Calu3 (cell line): ENCODE measurements at places on chromosomes 12 and 14. TPM values are rescaled to one million over a fixed set of nuclear protein-coding genes. Genes with fewer than 3 reads are reported as not detected.

The SERPINA4 gene
- 9.8 and 17.3 TPM in 2 replicates for total RNA-seq

The RTL1 gene
- total RNA-seq, result 0.12 and 0.24 TPM in 2 replicates

The CDH24 gene
- 5.0 and 5.7 TPM in 2 replicates for total RNA-seq

The MDGA2 gene
- total RNA-seq, result not detected in 2 replicates

The NGB gene
- not detected in 2 replicates for total RNA-seq

The KCNA1 gene
- not detected in 2 replicates for total RNA-seq

DNA sequence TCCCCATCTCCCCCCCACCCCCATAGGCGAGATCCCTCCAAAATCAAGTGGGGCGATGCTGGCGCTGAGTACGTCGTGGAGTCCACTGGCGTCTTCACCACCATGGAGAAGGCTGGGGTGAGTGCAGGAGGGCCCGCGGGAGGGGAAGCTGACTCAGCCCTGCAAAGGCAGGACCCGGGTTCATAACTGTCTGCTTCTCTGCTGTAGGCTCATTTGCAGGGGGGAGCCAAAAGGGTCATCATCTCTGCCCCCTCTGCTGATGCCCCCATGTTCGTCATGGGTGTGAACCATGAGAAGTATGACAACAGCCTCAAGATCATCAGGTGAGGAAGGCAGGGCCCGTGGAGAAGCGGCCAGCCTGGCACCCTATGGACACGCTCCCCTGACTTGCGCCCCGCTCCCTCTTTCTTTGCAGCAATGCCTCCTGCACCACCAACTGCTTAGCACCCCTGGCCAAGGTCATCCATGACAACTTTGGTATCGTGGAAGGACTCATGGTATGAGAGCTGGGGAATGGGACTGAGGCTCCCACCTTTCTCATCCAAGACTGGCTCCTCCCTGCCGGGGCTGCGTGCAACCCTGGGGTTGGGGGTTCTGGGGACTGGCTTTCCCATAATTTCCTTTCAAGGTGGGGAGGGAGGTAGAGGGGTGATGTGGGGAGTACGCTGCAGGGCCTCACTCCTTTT is 2.7 kb downstream of the GAPDH start:
- no peak overlapping the region for H3K4me3 ChIP-seq
- peaks cover 43% of the 10 kb centered on the region for H3K4me1 ChIP-seq

DNA sequence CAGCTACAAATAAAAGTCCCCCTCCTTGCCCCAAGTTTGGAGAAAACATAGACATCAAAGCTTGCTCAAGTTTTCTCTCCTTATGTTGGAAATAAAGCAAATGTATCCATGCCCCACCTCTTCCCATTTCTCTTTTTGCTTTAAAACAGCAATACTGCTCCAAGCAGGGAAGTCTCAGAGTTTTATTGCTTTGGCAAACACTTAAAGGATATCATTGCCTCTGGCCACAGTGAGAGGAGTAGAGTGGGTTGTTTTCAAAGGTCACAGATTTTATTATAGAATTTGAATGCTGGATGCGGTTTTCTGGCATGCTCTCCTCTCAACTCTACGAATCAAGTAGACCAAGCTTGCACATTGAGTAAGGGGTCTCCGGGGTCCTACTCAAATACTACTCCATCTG is 149.7 kb downstream of the TTC7B start:
- H3K27ac ChIP-seq, result no peak overlapping the region
- no peak for DNase-seq
- H3K27me3 ChIP-seq, result no peaks in the 10 kb centered on the region
- H3K4me3 ChIP-seq, result no peak overlapping the region

DNA sequence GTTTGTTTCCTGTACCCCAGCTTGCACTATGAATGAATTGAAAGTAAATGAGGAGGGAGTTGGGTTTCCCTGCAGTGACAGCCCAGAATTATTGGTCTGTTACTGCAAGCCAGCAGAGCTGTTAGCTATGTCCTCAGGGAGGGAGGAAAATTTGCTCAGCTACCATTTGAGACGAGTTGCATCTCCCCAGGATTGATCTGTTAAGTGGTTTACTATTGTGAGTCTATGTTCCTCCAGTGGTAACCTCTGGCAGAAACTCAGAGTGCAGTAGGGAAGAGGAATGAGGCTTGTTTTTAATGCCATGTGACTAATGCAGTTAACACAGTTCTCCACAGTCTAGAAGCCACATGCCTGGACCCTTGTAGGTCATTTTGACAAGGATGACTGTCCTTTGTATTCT is 173.9 kb downstream of the SLC15A4 start:
- H3K27ac ChIP-seq, result no peak overlapping the region
- no peak for DNase-seq
- H3K4me3 ChIP-seq, result no peak overlapping the region

DNA sequence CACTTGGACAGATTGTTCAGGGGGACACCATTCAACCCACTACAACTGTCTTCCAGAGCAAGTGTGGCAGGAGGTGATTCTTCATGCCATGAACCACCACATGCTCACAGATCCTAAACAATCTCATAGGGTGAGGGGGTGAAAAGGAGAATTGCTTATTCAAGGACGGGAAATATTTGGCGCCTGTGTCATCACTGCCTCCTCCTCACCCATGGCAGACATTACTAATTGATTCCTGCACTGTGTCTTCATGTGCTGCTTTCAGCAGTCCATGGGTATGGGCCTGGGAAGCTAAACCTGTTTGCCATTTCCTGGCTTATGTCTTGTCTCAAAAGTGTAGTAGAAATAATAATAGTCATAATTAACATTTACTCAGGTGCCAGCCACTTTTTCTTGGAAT is 31.3 kb downstream of the MMAB start:
- H3K27ac ChIP-seq, result no peak overlapping the region
- no peaks in the 10 kb centered on the region for H3K36me3 ChIP-seq
- H3K27me3 ChIP-seq, result peaks cover 8% of the 10 kb centered on the region
- no peak for DNase-seq

GRCh38 chr14:97106609-97107008 is 309.4 kb downstream of the VRK1 start:
- no peak overlapping the region for H3K27ac ChIP-seq
- H3K27me3 ChIP-seq, result no peaks in the 10 kb centered on the region
- no peaks in the 10 kb centered on the region for H3K4me1 ChIP-seq
- DNase-seq, result no peak
- H3K4me3 ChIP-seq, result no peak overlapping the region
- H3K36me3 ChIP-seq, result no peaks in the 10 kb centered on the region

GRCh38 chr12:1740161-1740948 is 49.5 kb downstream of the ADIPOR2 start:
- no peaks in the 10 kb centered on the region for H3K27me3 ChIP-seq
- DNase-seq, result no peak
- H3K4me3 ChIP-seq, result no peak overlapping the region
- peaks cover 28% of the 10 kb centered on the region for H3K4me1 ChIP-seq

GRCh38 chr12:69682110-69682755 is 16.9 kb downstream of the BEST3 start:
- no peaks in the 10 kb centered on the region for H3K36me3 ChIP-seq
- no peaks in the 10 kb centered on the region for H3K27me3 ChIP-seq
- H3K4me1 ChIP-seq, result peaks cover 8% of the 10 kb centered on the region

GRCh38 chr14:50798048-50798421 is 32.9 kb downstream of the NIN start:
- H3K27ac ChIP-seq, result no peak overlapping the region
- no peak overlapping the region for H3K4me3 ChIP-seq
- no peaks in the 10 kb centered on the region for H3K4me1 ChIP-seq
- no peak for DNase-seq
- H3K27me3 ChIP-seq, result no peaks in the 10 kb centered on the region

GRCh38 chr14:77640756-77641533 is 24.5 kb upstream of the SPTLC2 start:
- peaks cover 11% of the 10 kb centered on the region for H3K36me3 ChIP-seq
- H3K4me1 ChIP-seq, result peaks cover 6% of the 10 kb centered on the region
- no peak for DNase-seq
- H3K4me3 ChIP-seq, result peak overlapping the region; percentile 70
- no peaks in the 10 kb centered on the region for H3K27me3 ChIP-seq

- H3K4me3 ChIP-seq, result no peak overlapping the region
- no peaks in the 10 kb centered on the region for H3K4me1 ChIP-seq
- no peak overlapping the region for H3K27ac ChIP-seq
These were observed 208.1 kb downstream of the AKAP6 start for GRCh38 chr14:32537166-32537565.

- H3K36me3 ChIP-seq, result peaks cover 9% of the 10 kb centered on the region
- no peaks in the 10 kb centered on the region for H3K27me3 ChIP-seq
- no peak for DNase-seq
- H3K4me3 ChIP-seq, result peak overlapping the region; percentile 81
These were observed 963 bp downstream of the TCTN2 start for GRCh38 chr12:123671876-123672275.

DNA sequence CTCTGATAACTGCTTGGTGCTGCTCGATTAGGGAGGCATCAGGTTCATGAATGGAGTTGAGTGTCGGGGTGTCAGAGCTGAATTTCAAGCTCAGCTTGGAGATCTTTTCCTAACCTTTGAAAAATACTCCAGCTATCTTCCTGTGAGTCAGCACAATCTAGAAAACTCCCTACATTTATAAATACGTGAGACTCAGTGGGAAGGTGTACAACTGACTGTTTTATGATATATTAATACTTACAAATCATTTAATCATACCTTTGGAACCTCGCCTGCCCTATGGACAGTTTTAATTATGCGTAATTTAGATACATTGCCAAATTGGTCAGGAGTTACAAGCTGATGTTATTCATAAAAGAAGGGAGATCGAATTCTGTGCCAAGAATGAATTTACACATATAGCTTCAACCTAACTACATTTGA is 961 bp downstream of the CMAS start:
- H3K4me3 ChIP-seq, result peak overlapping the region; percentile 87
- peak overlapping the region; percentile 80 for H3K27ac ChIP-seq
- H3K4me1 ChIP-seq, result peaks cover 28% of the 10 kb centered on the region
- no peaks in the 10 kb centered on the region for H3K27me3 ChIP-seq
- H3K36me3 ChIP-seq, result peaks cover 15% of the 10 kb centered on the region

- no peaks in the 10 kb centered on the region for H3K36me3 ChIP-seq
- H3K4me3 ChIP-seq, result no peak overlapping the region
- DNase-seq, result no peak
- H3K27ac ChIP-seq, result no peak overlapping the region
- H3K27me3 ChIP-seq, result no peaks in the 10 kb centered on the region
These were observed 444.1 kb downstream of the RAD51B start for GRCh38 chr14:68263563-68264259.

DNA sequence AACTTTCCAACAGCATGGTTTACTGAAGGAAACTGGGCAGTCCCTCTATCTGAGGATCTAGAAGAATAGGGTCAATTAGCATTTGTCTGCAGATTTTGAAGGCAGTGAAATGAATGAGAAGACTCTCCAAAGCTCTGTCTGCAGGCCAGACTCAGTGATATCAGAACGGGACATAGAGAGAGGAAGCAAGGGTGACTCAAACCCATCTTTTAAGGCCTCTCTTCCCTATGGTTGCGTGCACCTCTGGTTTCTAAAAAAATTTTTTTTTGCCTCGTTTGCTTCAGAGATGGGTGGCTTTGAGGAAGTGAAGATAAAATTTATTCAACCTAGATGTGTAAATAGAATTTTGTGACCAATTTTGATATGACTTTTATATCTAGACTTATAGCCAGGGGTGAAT is 71.9 kb upstream of the HOXC13 start:
- H3K27me3 ChIP-seq, result no peaks in the 10 kb centered on the region
- no peak overlapping the region for H3K4me3 ChIP-seq
- H3K27ac ChIP-seq, result no peak overlapping the region
- H3K4me1 ChIP-seq, result peaks cover 32% of the 10 kb centered on the region
- DNase-seq, result no peak

DNA sequence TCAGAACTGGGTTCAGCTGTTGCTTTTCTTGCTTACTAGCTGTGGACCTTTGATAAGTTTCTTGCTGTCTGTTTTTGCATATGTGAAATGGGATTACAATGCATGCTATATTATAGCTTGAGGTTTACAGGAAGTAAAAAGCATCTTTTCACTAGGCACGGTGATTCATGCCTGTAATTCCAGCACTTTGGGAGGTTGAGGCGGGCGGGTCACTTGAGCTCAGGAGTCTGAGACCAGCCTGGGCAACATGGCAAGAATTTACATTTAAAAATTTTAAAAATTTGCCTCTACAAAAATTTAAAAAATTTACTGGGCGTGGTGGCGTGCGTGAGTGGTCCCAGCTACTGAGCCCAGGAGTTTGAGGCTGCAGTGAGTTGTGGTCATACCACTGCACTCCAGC is 42.0 kb downstream of the CALM1 start:
- no peak overlapping the region for H3K4me3 ChIP-seq
- H3K27ac ChIP-seq, result no peak overlapping the region
- H3K36me3 ChIP-seq, result peaks cover 8% of the 10 kb centered on the region
- H3K4me1 ChIP-seq, result peaks cover 9% of the 10 kb centered on the region

DNA sequence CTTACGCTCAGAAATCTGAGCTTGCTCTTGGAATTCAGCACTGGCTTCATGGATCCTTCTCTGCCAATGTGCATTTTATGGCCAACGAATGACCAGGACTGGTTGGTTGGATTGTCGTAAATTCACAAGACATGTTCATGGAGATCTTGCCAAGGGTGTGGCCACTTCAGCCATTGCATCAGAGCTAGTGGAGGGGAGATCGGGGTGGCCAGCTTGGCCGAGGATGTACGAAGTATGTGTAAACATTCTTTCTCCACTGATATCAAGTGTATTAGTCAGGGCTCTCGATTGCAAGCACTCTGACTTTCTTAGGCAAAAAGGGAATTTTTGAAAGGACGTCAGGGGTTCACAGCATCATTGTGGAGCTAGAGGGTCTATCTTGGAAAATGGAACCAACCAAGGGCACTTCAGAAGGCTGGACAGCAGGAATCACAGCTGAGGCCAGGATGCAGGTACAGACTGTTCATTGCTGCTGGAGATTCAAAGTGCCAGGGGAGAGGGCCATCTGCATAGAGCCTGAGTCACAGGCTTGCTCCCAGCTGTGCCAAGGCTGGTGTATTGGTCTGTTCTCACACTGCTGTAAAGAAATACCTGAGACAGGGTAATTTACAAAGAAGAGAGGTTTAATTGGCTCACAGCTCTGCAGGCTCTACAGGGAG is 32.9 kb upstream of the ADGRD1 start:
- peaks cover 76% of the 10 kb centered on the region for H3K27me3 ChIP-seq
- H3K4me3 ChIP-seq, result no peak overlapping the region
- no peaks in the 10 kb centered on the region for H3K36me3 ChIP-seq
- H3K27ac ChIP-seq, result no peak overlapping the region
- H3K4me1 ChIP-seq, result no peaks in the 10 kb centered on the region
- DNase-seq, result no peak
